ENCODE measurements at places on chromosomes 6 and 20.
A peak's percentile ranks its signal among the peaks of the same experiment; 100 is the strongest.

DNA sequence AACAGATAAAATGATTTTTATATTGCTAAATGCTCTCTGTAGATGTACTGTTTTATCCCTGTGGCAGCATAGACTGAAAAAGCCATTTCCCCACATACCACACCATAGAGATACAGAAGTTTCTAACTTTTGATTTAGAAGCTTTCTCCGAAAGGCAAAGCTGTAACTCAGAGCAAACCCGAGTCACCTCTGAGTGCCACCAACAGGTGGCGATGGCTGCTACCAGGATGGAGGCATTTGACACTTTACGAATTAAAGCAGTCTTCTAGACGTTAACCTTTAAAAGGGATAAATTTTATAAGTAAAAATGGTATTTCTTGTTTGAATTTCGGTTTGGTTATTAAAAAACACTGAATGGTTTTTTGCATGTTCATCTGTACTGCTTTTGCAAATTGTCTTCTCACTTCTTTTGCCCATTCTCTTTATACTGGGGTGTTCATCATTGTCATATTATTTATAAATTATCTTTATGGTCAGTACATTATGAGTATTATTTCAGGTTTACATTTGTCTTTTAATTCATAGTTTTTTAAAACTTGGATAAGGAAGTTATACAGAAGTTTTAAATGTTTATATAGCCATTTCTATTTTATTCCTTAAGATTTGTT lies 201.0 kb upstream of the CEP162 start:
- H3K27ac ChIP-seq: no peak overlapping the region
- peak; percentile 6 for DNase-seq
- H3K4me3 ChIP-seq: no peak overlapping the region
- no peaks in the 10 kb centered on the region for H3K4me1 ChIP-seq
- H3K27me3 ChIP-seq: peaks cover 14% of the 10 kb centered on the region
- no peaks in the 10 kb centered on the region for H3K36me3 ChIP-seq

- H3K27ac ChIP-seq: no peak overlapping the region
- no peaks in the 10 kb centered on the region for H3K4me1 ChIP-seq
- DNase-seq: no peak
These were observed 84.6 kb downstream of the KIF16B start for GRCh38 chr20:16488616-16489015.

DNA sequence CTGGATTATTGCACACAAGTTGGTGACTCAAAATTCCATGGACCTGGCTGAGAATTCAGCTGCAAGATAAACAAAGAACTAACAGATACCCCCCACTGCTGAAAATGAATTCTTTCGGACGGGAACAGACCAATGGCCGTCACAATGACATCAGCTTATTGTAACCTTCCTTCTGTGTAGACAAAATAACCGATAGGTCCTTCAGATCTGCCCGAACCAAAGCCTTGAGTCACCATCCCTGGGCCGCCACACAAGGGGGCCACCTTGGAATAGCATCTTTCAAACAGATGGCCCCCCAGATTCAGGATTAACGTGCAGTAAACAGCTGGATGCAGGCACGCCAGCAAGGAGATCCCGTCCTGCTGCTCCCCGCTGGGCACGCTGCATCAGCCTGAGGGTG lies 214.0 kb upstream of the EXOC2 start:
- no peak overlapping the region for H3K4me3 ChIP-seq
- no peaks in the 10 kb centered on the region for H3K4me1 ChIP-seq
- DNase-seq: no peak
- no peaks in the 10 kb centered on the region for H3K36me3 ChIP-seq
- peaks cover 6% of the 10 kb centered on the region for H3K27me3 ChIP-seq

GRCh38 chr6:139109558-139109957 lies 25.3 kb upstream of the HECA start:
- H3K4me1 ChIP-seq: peaks cover 39% of the 10 kb centered on the region
- peaks cover 5% of the 10 kb centered on the region for H3K36me3 ChIP-seq
- peak; percentile 32 for DNase-seq
- H3K27me3 ChIP-seq: no peaks in the 10 kb centered on the region
- no peak overlapping the region for H3K4me3 ChIP-seq
- H3K27ac ChIP-seq: no peak overlapping the region

GRCh38 chr20:2151858-2152281 lies 50.2 kb downstream of the STK35 start:
- no peaks in the 10 kb centered on the region for H3K27me3 ChIP-seq
- no peaks in the 10 kb centered on the region for H3K36me3 ChIP-seq
- H3K4me3 ChIP-seq: no peak overlapping the region
- no peak overlapping the region for H3K27ac ChIP-seq
- DNase-seq: no peak

DNA sequence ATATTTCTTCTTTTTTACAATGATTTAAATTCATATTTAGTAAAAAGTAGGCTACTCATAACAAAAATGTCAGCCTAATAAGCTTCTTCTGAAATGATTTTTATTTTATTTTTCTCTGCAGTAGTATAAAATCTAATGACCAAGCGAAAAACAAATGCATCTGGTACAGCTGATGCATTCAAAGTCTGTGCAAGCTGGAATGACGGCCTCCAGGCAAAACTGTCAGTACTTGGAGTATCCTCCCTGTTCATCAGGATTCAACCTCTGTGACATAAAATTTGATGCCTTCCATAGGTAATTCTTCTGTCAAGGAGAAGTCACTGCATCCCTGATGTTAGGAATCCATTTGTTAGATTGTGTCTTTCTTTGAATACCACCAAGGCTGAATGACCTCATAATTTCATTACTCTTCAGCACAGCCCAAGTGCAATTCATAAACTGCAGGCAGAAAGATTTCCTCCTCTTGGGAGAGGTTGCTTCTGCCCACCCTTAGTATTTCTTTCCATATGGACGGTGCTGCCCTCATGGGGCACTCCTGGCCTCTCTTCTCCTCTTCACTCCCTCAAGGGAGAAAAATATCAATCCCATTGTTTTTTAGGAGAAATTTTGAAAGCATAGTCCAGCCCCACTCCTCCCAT lies 146.4 kb upstream of the STXBP5 start:
- no peak overlapping the region for H3K4me3 ChIP-seq
- no peaks in the 10 kb centered on the region for H3K27me3 ChIP-seq
- DNase-seq: no peak
- no peaks in the 10 kb centered on the region for H3K36me3 ChIP-seq
- no peak overlapping the region for H3K27ac ChIP-seq
- H3K4me1 ChIP-seq: peaks cover 15% of the 10 kb centered on the region

GRCh38 chr6:90144928-90145555 lies 151.6 kb downstream of the BACH2 start:
- peak overlapping the region; percentile 66 for H3K4me3 ChIP-seq
- H3K4me1 ChIP-seq: peaks cover 84% of the 10 kb centered on the region
- no peaks in the 10 kb centered on the region for H3K27me3 ChIP-seq
- H3K27ac ChIP-seq: peak overlapping the region; percentile 94
- DNase-seq: no peak

GRCh38 chr20:43821795-43822194 lies 92.9 kb upstream of the TOX2 start:
- no peak for DNase-seq
- no peak overlapping the region for H3K4me3 ChIP-seq
- peak overlapping the region; percentile 72 for H3K27ac ChIP-seq
- peaks cover 12% of the 10 kb centered on the region for H3K4me1 ChIP-seq
- peaks cover 13% of the 10 kb centered on the region for H3K27me3 ChIP-seq
- no peaks in the 10 kb centered on the region for H3K36me3 ChIP-seq

- H3K36me3 ChIP-seq: no peaks in the 10 kb centered on the region
- no peak for DNase-seq
- peaks cover 17% of the 10 kb centered on the region for H3K4me1 ChIP-seq
- H3K27me3 ChIP-seq: peaks cover 26% of the 10 kb centered on the region
These were observed 111.9 kb downstream of the PPP1R14C start for GRCh38 chr6:150254770-150255169.

DNA sequence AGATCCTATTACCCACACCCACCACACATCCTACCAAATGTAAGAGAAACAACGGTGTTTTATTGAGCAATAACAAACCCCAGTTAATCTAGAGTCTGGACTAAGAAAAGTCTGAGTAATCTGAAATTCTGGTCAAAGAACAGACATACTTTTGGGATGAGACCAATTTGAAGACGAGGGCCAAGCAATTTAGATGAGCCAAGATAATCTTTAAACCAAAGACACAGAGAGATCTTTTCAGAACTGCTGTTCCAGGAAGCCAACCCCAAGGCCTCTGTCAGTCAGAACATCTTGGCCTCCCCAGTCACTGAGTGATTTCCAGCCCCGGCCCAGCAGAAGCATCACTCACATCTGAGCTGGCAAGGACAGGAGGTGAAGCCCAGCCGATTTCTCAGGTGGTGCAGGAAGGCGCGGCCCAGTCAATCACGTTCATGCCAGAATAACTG lies 118.5 kb upstream of the SYNDIG1 start:
- no peak for DNase-seq
- H3K36me3 ChIP-seq: no peaks in the 10 kb centered on the region
- H3K4me1 ChIP-seq: no peaks in the 10 kb centered on the region
- no peak overlapping the region for H3K27ac ChIP-seq
- H3K27me3 ChIP-seq: no peaks in the 10 kb centered on the region

GRCh38 chr6:24692003-24692402 lies 25.1 kb downstream of the ACOT13 start:
- H3K36me3 ChIP-seq: peaks cover 4% of the 10 kb centered on the region
- H3K4me3 ChIP-seq: no peak overlapping the region
- no peaks in the 10 kb centered on the region for H3K27me3 ChIP-seq
- peaks cover 24% of the 10 kb centered on the region for H3K4me1 ChIP-seq
- DNase-seq: no peak
- no peak overlapping the region for H3K27ac ChIP-seq

GRCh38 chr6:167492100-167492449 lies 167.2 kb downstream of the TTLL2 start:
- no peak overlapping the region for H3K27ac ChIP-seq
- no peaks in the 10 kb centered on the region for H3K36me3 ChIP-seq
- peaks cover 29% of the 10 kb centered on the region for H3K27me3 ChIP-seq
- H3K4me1 ChIP-seq: peaks cover 9% of the 10 kb centered on the region

DNA sequence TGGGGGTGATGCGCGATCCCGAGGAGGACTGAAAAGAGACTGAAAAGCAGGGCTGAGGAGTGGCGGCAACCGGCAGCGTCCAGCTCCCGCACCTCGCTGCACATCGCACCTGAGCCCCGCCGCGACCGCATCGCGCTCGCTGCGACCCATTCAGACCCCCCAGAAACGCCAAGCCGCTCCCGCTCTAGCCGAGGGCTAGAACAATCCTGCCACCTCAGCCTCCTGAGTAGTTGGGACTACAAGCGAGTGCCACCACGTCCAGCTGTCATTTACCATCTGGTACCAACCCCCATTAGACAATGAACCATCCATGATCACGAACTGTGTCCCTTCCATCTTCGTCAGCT lies 33.2 kb downstream of the HLA-A start:
- no peak overlapping the region for H3K27ac ChIP-seq
- peaks cover 2% of the 10 kb centered on the region for H3K36me3 ChIP-seq
- H3K27me3 ChIP-seq: peaks cover 54% of the 10 kb centered on the region
- DNase-seq: no peak
- H3K4me3 ChIP-seq: peak overlapping the region; percentile 83

DNA sequence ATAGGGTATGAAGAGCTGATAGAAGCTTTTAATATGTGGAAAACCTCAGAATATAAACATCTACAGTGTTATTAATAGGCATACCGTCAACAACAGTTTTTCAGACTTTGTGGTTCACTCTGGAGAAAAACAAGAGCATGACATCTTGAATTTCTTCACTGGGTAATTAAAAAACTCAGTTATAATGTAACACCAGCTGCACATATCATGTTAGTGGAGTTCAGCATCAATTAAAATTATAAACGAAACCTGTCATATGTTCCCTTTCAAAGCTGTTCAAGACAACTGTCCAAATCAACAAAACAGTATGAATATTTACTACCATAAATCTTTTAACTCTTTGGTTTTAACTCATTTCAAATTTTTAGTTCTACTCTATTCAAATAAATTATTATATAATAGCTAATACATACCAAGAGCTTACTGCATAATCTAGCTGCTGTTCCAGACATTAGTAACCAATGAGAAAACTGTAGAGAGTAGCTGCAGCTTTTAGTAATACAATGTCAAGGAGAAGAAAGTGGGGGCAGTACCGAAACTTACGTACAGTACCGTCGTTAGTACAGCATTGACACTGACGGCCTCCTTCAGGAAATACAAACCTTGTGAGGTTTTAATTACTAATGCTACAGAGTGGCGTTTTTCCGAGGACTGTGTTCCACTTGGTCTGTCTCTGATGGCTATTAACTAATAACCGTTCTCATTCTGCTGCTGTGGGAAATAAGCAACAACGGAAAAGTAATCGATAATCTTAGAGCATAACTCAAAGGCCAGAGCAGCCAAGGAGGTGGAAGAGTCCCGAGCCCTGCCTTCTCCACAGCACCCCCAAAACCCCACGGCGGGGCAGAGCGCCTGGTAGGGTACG lies 532 bp upstream of the PM20D2 start:
- H3K4me3 ChIP-seq: peak overlapping the region; percentile 85
- peaks cover 15% of the 10 kb centered on the region for H3K36me3 ChIP-seq
- H3K27me3 ChIP-seq: no peaks in the 10 kb centered on the region
- no peak for DNase-seq
- H3K4me1 ChIP-seq: peaks cover 27% of the 10 kb centered on the region

DNA sequence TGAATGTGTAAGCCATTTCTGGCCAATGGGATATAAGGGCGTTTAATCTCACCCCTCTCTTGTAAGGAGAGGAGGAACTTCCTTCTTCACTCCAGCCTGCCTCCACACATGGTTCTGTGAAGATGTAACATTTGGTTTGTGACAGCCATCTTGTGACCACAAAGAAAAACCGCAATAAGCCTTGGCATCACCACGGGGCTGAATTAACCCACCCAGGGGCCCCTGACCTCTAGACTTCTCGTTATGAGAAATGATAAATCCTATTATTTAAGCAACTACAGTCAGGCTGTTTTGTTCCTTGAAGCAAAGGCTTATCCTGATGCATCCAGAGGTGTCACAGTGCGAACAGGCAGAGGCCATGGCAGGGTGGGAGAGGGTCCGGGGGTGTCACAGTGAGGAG lies 139.7 kb downstream of the CDC5L start:
- H3K4me1 ChIP-seq: peaks cover 19% of the 10 kb centered on the region
- peaks cover 42% of the 10 kb centered on the region for H3K27me3 ChIP-seq
- peak overlapping the region; percentile 62 for H3K27ac ChIP-seq
- peak; percentile 29 for DNase-seq

- H3K27ac ChIP-seq: peak overlapping the region; percentile 67
- peaks cover 27% of the 10 kb centered on the region for H3K36me3 ChIP-seq
- peak overlapping the region; percentile 38 for H3K4me3 ChIP-seq
- peaks cover 50% of the 10 kb centered on the region for H3K4me1 ChIP-seq
- DNase-seq: no peak
These were observed 850 bp upstream of the HECA start for GRCh38 chr6:139134064-139134395.

DNA sequence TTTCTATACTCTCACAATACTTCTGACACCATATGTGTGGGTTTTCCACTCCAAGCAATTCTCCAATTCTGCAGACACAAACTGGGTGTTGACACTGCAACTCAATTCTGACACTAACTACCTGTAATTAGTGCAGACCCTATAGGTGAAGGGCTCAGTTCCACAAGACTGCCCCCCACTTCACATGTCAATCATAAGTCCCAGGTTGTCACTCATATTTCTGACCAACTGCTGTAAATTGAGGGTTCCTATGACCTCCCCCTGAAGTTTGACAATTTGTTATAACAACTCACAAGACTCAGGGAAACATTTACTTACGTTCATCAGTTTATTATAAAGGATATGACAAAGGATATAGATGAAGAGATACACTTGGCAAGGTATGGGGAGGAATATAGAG lies 18.3 kb downstream of the GPX6 start:
- no peak overlapping the region for H3K4me3 ChIP-seq
- peaks cover 26% of the 10 kb centered on the region for H3K27me3 ChIP-seq
- peaks cover under 1% of the 10 kb centered on the region for H3K4me1 ChIP-seq

Measured in activated naive CD8-positive, alpha-beta T cell treated with anti-CD3 and anti-CD28 coated beads for 36 hours (primary cell).